ENCODE measurements at places on chromosomes 1 and 21. TPM values are rescaled to one million over a fixed set of nuclear protein-coding genes. Genes with fewer than 3 reads are reported as not detected.
A peak's percentile ranks its signal among the peaks of the same experiment; 100 is the strongest.

SNRNP40 gene
- total RNA-seq, result 45.7 TPM

CLIC6 gene
- total RNA-seq, result 3.3 TPM

NBPF9 gene
- 18.0 TPM for total RNA-seq

SLC16A1 gene
- 20.7 TPM for total RNA-seq

LYSMD1 gene
- total RNA-seq, result 14.3 TPM

DNA sequence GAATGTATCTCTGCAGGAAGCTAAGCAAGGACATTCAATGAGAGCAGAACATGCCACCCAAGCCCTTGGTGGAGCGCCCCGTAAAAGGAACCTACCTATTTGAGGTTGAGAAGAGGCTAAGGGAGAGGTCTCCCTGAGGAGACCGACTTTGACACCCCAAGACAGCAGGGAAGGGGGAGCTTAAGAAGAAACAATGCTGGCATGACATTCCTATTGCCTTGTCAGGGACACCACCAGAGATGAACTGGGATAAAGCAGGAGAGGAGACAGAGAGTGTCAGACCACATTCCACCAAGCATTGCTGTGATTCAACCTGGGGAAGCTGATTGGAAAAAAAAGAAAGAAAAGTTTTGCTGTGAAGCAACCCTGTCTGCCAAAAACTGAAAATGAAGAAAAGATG is 13.3 kb upstream of the S100A2 start:
- no peak for DNase-seq

DNA sequence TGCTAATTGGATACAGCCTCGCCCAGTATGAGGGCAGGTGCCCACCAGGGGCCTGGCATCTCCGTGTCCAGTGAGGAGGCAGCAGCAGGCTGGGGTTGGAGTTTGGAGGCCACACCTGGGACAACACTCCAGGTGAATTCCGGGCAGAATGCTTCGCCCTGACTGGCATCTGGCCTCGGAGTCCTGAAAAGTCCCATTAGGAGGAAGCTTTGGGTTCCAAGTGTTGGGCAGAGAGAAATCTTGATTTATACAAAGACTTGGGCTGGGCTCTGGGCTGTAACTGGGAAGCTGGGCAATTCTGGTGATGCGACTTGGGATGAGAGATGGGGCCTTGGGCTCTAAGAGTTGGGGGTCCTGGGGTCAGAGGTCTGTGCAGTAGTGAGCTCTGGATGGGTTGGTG is 48.1 kb upstream of the CSF3R start:
- no peak for DNase-seq

DNA sequence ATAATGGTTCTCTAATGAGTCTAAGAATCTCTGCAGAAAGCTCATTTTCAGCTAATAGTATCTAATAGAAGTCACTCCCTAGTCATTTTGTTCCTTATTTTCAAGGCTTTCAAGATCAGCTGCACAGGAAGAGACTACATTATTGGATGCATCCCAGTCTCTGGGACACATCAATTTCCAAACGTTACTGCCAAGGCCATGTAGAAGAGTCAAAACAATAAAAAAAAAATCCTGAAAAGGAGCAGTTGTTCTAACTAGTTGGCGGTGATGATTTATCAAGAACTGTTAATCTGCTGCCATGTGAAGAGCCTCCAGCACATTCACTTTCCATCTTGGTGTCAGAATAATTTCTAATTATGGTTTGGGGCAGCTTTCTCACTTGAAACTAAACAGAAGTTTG is 5.7 kb downstream of the DDAH1 start:
- no peak for DNase-seq

DNA sequence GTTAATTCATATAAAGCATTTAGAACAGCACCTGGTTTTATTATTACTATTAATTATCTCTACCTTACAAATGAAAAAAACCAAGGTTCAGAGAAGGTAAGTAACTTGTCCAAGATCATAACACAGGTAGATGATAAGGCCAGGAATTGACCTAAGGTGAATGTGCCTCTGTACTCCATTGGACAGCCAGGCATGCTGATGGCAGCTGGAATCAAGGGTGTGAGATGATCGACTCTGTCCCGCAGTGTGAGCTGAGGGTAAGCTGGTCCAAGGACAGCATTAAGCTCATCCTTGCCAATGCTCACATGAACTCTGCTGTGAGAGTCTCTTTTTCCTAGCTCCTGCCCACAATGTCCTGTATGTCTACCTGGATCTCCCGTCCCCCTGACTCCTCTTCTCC is 58.4 kb downstream of the DMAP1 start:
- DNase-seq, result no peak

DNA sequence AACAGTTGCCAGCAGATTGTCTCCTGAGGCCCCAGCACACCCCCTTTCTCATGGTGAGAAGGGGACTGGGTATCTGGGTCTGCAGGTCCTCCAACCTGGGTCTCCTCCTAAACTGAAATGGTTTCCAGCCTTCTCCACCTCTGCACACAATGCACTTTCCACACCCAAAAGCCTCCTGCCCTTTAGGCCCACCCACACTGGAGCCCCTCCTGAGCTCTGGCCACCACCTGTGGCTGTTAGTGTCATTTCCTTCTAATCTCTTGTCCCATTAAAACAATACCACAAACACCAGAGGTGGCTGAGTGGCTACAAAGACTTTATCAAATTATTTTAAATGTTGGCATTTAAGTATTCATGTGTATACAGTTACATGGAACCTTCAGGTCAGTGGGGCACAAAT is 11.5 kb downstream of the GPR3 start:
- no peak for DNase-seq

DNA sequence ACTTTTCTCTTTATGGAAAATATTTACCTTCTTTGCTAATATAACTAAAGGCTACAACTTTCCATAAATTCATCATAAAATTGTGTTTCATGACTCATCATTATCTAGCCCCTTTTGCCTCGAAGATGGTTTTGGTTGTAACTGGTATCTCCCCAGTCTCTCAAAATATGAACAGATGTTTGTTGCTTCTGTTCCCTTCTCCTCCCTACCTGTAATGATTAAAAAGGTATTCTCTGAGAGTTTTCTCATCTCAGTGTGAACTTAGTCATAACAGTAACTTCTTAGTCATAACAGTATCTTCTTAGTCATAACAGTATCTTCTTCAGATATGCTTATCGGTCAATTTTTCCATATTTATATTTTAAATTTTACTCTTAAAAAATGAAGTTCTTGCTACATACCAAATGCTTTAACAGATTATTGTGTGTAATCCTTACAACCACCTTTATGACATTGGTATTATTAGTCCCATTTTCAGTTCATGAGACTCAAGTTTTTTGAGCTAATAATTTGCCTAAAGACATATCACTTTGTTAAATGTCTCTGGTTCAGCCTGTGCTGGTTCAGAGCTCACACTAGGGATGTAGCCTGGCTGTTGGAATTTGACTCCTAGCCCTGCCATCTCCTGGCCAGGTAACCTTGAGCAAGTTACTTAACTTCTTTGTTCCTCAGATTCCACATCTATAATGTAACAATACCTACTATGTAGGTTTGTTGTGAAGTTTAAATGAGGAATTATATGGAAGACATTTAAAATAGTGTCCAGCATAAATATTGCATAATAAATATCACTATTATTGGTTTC is 32.6 kb downstream of the ATP1B1 start:
- no peak for DNase-seq

GRCh38 chr1:167066333-167067122 is 23.6 kb downstream of the GPA33 start:
- DNase-seq, result peak; percentile 30

- no peak for DNase-seq
These were observed 131.3 kb downstream of the RGS7 start for GRCh38 chr1:241225741-241226140.

DNA sequence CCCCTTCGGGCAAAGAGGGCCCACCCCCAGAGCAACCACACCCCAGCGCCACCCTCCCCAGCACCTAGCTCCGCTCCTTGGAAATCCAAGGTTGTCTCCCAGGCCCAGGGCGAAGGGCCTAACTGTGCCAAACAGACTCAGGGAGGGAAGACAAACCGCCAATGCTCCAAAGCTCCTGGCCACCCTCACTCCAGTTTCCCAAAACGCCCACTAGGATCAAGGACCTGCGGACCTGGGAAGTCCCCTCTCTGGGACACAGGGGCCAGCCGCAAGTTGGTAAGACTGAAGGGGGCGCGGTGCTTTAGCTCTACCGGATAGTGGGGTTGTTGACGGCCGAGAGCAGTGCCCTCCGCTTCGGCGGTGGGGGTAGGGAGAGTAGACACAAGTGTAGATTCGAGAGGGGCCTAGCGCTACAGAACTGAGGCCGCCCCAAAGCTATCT is 581 bp downstream of the IRF6 start:
- DNase-seq, result no peak

DNA sequence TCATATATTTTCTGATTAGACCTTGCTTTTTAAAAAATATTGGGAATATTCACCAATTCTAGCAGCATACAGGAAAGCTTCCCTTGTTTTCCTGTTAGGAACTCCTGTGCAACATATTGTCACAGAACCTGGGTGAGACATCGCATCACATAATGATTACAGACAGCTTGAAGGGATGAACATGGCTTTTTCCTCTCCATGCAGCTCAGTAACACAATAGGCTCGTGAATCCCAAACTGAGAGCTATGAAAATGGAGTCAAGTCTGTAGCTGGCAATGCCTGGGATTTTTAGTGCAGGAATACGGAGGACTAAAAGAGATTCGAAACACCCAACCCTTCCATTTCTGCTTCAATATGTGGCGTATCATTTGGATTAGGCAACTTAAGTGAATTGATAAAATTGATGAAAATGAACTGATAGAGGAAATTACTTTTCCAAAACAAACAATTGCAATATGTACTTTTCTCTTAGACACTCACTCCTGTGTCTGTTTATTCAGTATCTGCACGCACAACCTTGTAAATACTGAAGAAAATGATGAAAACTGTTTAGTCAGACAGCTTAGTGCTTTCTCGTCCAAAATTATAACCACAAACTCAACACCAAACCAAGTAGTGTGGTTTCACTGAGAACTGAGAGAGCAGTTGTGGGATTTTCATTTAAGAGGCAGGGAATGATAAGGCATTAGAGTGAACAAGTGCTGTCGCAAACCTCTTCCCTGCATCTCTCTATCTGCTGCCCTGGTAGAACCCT is 250.4 kb downstream of the PTBP2 start:
- DNase-seq, result no peak

GRCh38 chr21:38839328-38840286 is 33.9 kb downstream of the ETS2 start:
- DNase-seq, result no peak

DNA sequence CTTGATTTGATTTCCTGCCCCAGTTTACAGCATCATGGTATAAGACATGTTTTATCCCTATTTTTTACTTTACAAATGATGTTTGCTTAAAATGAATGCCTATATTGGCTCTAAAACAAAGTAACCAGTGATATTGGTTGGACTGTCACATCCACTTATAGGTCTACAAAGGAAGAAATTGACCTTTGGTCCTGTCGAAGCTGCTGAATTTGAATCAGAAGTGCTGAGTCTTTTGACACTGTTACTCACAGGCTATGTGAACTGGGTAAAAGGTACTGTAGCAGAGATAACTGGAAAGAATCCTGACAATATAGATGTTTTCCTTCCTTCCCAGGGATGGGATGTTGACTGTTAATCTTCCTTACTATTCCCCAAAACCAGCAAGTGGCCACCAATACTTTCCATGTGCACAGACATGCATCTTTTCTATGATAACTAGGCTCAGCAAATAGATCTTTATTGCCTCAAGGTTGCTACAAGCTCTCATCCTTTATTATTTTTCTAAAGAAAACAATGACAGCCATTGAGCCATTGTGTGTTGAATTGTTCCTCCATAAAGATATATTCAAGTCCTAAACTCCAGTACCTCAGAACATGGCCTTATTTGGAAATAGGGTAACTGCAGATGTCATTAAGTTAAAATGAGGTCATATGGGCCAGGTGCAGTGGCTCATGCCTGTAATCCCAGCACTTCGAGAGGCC is 175.9 kb upstream of the NR5A2 start:
- DNase-seq, result no peak

- DNase-seq, result no peak
These were observed 98.6 kb downstream of the OMA1 start for GRCh38 chr1:58447886-58448285.

DNA sequence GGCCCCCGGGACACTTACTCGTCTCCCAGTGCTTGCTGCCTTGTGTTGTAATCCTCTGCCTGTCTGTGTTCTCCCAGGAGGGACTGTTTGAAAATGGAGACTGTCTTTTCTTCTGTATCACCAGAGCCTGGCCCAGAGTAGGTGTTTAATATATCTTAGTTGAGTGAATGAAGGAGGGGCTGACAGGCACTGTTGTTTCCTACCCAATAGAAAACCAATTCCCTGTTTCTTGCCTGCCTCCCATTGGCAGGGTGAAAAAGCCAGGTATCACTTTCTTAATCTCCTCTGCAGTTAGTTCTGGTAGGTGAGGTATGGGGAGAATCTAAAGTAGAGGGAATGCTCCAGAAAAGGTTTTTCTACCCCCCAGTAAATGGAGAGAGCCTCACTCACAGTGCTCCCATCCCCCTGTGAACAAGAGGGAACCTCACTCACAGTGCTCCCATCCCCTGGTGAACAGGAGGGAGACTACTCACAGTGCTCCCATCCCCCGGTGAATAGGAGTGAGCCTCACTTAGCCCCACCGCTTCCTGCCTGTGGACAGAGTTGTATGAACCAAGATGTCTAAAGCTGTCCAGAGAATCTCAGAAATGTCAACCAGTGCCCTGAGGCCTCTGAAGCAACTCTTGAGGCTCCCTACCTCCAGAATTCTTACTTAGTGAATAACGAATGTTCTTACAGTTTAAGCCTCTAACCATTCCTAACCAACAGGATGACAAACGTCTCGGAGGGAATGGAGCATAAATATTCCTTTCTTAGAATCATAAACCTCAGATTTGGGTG is at the start of gene GJA5:
GJA5 (minus strand) TSS at position 122 of the 780 bp plus-strand sequence. CDS start 1,364 bp downstream, outside the sequence.
- no peak for DNase-seq

- DNase-seq, result no peak
These were observed 423.9 kb downstream of the DSCAM start for GRCh38 chr21:40422896-40423635.

GRCh38 chr1:26237230-26237966 is 3.4 kb downstream of the CEP85 start:
- no peak for DNase-seq

GRCh38 chr1:41448821-41449220 is 35.7 kb downstream of the EDN2 start:
- DNase-seq, result no peak

GRCh38 chr1:211985556-211986264 is 49.6 kb downstream of the INTS7 start:
- no peak for DNase-seq

All from tibial nerve (tissue), 4 donors.